Activated T-cell treated with anti-CD3 and anti-CD28 coated beads for 24 hours (primary cell): ENCODE measurements at places on chromosomes 7 and 10.

- DNase-seq: no peak
These were observed 100.2 kb downstream of the AGMO start for GRCh38 chr7:15461576-15461975.

DNA sequence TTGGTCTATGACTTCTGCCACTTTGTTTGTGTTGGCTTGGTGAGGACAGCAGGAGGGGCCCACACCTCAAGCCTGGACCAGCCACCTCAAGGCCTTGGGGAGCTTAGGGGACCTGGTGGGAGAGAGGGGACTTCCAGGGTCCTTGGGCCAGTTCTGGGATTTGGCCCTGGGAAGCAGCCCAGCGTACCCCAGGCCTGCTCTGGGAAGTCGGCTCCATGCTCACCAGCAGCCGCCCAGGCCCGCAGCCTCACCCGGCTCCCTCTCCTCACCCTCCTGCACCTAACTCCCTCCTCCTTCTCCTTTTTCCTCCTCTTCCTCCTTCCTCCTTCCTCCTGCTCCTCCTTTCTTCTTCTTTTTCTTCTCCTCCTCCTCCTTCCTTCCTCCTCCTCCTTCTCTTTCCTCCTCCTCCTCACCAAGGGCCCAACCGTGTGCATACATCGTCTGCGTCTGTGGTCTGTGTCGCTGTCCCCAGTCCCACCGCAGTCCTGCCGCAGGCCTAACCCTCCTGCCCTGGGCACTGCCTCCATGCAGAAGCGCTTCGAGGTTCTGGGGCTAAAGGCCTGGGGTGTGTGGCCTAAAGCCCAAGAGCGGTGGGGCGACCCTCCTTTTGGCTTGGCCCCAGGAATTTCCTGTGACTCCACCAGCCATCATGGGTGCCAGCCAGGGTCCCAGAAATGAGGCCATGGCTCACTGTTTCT, 5.3 kb downstream of the EN2 start:
- no peak for DNase-seq

- DNase-seq: no peak
These were observed 57.0 kb downstream of the DNAJC12 start for GRCh38 chr10:67780759-67781538.

GRCh38 chr10:47360419-47361040, 12.4 kb downstream of the RBP3 start:
- no peak for DNase-seq

DNA sequence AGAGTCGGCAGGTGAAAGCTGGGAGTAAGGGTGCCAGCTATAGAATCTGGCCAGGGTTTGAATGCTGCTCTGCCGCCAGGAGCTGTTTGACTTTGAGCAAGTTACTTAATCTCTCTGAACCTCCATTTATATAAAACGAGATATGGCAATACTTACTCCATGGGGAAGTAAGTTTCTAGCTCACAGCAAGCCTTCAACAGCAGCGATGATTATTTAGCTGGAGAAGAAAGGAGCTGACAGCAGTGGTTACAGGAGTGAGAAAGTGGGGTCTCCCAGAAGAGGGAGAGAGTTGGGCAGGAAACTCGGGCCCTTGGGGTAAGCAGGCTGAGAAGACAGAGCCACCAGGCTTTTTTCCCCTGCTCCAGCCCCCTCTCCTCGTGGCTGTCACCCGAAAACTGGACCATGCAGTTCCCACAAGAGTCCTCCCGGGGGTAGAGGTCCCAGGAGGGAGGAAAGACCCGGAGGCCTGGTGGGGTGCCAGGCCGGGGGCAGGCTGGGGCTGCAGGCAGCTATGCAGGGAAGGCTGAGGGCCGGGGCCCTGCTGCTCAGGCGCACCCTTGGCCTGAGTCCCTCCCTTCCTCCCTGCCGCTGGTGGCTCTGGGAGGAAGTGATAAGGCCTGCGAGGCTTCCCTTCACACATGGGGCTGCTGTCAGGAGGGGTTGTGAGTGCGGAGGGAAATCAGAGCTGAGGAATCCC, 3.5 kb downstream of the NOS3 start:
- no peak for DNase-seq
